Urinary bladder (tissue), 4 donors: ENCODE measurements at places on chromosomes 2 and 18. TPM values are rescaled to one million over a fixed set of nuclear protein-coding genes. Genes with fewer than 3 reads are reported as not detected.

Gene USP34
- polyA plus RNA-seq, result 48.2 TPM

Gene CD8B
- polyA plus RNA-seq, result 0.82 TPM

Gene VWA3B
- polyA plus RNA-seq, result 0.11 TPM

Gene SULT1C2
- polyA plus RNA-seq, result 0.15 TPM

Gene MROH2A
- polyA plus RNA-seq, result 7.3 TPM

Gene OSR1
- polyA plus RNA-seq, result 144 TPM

Gene EFR3B
- 0.51 TPM for polyA plus RNA-seq

Gene CREG2
- polyA plus RNA-seq, result 0.51 TPM

- no peak for DNase-seq
Measured at GRCh38 chr2:205889114-205889513, 196.9 kb downstream of the INO80D start.

GRCh38 chr18:49520661-49521145 lies 33.7 kb upstream of the C18orf32 start:
- no peak for DNase-seq

GRCh38 chr2:85170938-85171475 lies 37.8 kb downstream of the TCF7L1 start:
- no peak for DNase-seq

GRCh38 chr2:224973112-224974016 lies 68.9 kb downstream of the DOCK10 start:
- DNase-seq, result no peak

DNA sequence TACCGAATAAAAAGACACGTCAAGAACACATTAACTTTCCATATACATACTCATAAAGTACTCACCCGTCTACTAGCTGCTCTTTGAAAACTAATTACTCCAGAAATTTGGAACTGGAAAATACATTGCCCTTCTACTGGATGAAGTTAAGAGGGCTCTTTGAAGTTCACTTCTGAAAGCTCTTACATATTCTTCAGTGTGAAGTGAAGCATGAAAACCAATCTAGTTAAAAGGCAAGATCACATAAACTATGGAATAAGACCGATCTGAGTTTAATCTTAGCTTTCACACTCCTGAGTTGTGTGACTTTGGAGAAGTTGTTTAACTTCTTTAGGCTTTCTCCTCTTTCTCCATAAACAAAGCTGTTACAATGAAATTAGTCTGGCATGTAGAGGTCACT lies 38.5 kb downstream of the REV1 start:
- DNase-seq, result no peak

- DNase-seq, result no peak
Measured at GRCh38 chr18:21398121-21398520, 156.1 kb downstream of the GREB1L start.

DNA sequence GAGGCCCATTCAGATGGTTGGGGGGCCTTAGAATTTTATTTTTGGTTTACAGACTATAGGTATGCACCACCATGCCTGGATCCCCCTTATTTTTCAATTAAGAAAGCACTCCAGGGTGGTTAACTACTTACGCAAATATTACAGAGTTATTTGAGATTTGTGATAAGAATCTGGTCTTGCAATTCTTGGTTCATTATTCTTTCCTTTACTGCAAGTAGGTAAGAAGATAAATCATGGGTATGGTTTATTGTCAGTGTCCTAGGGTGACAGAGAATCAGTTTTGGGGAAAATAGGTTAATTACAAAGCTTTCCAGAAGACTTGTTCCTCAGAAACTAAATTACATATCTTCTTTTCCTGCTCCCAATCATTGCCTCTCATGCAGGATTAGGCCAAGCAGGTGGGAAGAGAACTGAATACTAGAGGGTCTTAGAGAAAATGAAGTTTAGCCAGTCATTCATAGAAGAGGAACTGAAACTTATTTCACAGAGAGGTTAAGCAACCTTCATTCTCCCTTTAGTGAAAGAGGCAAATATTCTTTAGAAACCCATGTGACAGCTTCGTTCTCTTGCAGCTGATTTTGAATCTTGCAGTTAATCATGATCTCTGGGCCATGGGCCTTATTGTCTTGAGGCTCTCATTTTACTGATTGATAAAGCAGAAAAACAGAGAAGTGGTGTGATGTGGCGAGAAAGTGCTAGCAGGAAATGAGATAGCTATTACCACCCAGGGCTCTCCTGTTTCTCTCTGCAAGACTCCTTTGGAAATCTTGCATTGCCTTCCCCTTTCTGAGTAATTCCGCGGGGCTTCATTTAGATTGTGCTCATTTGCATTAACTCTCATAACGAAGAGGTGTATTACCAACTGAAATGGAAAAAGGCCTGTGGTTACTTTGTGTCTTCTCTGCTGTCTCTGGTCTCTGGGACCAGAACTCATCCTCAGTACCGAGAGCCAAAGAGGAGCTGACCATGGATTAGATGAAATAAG lies 44.8 kb upstream of the ARHGAP25 start:
- no peak for DNase-seq

DNA sequence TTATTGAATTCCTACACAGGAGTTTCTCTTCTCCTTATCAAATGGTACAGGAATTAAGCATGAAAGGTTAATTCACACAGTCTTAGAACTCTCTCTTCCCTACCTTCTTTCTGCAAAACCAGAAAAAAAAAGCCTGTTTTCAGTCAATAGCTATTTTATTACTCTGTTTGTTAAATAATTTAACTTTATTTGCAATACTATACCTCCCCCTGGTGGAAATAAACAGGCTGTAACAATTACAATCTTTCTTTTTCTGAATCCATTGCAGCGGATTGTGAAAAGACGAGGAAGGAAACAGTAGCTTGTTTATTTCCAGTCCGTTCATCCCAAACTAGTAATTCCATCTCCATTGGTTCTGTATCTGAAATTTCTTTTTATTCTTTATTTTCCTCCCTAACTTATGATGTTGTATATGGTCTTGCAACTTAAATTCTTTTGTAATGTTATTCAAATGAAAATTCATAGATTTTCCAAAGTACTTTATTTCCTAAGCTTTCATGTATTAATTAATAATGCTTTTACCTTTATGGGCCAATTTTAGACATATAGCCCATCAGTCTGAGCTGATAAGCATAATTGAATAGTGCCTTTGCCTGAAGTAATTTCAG lies 165.2 kb downstream of the SH3BP4 start:
- peak; percentile 36 for DNase-seq

- no peak for DNase-seq
Measured at GRCh38 chr2:63764630-63765029, 77.1 kb upstream of the UGP2 start.

DNA sequence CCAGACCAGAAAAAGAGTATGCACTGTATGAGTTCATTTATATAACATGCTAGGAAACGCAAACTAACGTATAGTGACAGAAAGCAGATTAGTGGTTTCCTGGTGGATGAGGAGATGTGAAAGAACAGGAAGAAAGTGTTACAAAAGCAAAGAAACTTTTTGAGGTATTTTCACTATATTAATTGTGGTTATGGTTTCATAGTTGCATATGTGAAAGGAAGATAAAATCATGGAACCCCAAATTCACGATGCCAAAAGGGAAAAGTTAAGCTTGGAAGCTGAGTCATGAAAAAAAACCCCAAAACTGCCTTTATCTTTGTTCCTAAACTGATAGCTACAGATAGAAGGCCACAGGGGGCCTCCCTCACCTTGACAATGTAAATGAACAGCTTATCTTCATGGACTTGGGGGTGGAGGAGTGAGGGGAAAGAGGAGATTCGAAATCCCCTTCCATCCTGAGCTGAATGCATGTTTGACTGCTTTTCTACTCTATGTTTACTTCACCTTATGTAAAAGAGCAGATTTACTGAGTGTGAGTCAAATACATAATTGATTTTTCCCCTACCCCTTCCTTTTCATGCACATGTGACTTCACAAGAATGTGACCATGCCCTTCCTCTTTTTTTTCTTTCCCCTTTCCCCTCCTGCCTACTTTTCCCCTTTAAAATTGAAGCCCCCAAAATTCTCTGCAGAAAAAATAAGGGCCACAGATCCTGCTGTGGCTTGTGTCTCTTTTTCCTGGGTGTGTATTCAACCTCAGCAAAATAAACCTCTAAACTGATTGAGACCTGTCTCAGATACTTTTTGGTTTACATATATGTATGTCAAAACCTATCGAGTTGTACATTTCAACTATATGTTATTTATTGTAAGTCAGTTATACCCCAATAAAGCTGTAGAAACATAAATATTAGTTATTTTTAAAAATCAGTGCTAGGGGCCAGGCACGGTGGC lies 100.1 kb upstream of the TLK1 start:
- DNase-seq, result no peak

DNA sequence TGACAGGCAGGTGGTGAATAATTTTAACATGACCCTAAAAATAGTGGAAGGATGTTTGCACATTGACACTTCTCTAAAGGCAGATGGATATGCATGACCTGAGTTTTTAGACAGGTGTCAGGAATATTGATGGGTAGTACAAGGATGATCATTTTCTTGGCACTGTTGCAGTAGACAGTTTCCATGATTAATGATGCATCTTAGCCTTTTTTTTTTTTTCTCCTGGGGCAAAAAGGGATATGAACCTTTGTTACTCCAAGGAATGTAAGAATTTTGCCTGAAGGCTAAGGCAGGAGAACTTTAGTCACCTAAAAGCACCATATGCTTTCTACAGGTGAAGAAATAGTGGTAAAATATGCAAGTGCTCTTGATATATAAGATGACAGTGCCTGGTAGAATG lies 136.3 kb upstream of the CAVIN2 start:
- DNase-seq, result no peak

- no peak for DNase-seq
Measured at GRCh38 chr2:38178556-38179419, 102.8 kb upstream of the CYP1B1 start.

GRCh38 chr18:24515721-24516120 lies 55.3 kb downstream of the HRH4 start:
- DNase-seq, result no peak

DNA sequence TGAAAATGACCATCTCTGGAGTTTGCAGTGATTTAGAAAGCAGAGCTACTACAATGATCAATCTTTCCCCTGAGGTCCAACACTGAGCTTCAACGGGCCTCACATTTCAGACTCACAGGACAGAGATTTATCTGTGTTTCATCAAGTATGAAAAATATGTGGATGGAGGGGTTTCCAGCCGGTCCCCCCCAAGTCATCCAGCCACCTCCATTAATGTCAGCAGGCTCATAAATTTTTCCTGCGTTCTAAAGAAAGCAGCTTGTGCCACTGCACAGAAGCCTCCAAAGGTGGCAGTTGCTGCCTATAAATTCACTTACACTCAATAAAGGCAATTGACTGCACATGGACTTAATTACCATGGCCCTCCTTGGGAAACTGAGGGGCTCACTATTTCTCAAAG lies 117.4 kb upstream of the ACKR3 start:
- DNase-seq, result no peak

- no peak for DNase-seq
Measured at GRCh38 chr2:233469261-233470010, 97.1 kb downstream of the USP40 start.

DNA sequence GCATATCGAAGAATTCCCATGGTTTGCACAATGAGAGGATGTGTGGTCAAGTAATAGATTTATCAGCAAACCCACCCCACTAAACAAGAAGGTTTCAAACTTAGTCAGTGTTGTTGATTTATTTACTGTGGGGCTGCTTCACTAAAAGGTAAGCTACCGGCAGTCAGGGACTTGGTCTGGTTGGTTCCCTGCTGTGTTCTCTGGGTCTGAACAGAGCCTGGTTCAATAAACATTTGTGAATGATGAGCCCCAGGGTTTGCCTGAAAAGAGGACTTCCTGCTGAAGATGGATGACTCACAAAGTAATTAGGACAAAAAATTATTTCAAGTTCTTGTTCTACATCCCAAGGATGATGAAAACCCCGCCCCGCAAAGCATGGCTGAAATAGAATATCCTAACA lies 108.3 kb downstream of the SPP2 start:
- DNase-seq, result no peak

- DNase-seq, result no peak
Measured at GRCh38 chr2:111160758-111161157, 40.0 kb downstream of the BCL2L11 start.

GRCh38 chr2:124610866-124611265 lies 585.8 kb downstream of the CNTNAP5 start:
- no peak for DNase-seq

- DNase-seq, result no peak
Measured at GRCh38 chr2:74457129-74457548, 1.1 kb upstream of the WBP1 start.

DNA sequence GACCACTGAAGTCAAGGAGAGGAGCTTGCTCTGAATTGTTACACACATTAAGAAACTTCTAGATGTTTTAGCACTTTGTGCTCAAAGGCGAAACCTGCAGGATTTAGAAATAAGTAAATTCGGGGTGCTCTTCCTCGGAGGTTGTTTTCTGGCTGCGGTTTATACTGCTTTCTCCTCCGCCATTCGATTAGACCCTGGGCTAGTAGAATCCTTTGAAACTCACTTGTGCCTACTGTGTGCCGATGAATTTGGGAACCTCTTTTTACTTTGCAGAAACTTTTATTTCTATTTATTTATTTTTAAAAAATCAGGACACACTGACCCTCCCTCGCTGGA lies 3.5 kb downstream of the MEIS1 start:
- DNase-seq, result no peak

- DNase-seq, result no peak
Measured at GRCh38 chr18:5746844-5747243, 148.5 kb downstream of the TMEM200C start.

DNA sequence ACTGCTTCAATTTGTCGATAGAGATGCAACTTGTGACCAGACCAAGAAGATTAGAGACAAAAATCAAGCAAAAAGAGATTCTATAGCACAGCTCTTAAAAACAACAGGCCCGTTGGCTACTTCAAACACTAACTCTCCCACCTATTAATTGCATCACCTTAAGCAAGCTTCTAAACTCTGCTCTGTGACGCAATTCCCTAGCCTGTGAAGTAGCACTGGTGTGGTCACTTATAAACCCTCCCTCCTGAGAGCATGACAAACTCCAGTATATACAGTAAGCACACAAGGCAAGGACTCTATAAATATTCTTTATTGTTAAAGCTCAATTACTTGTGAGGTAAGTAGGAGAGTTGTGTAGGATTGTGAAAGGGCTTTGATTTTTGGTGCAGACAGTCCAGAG lies 72.3 kb downstream of the CMPK2 start:
- DNase-seq, result no peak

- no peak for DNase-seq
Measured at GRCh38 chr2:101106453-101107181, 44.6 kb downstream of the TBC1D8 start.

- no peak for DNase-seq
Measured at GRCh38 chr2:60595953-60596352, 42.5 kb upstream of the BCL11A start.

- no peak for DNase-seq
Measured at GRCh38 chr2:1487758-1488157, 74.5 kb downstream of the TPO start.
